Caki2 (cell line): ENCODE measurements at places on chromosomes 16 and 17. TPM values are rescaled to one million over a fixed set of nuclear protein-coding genes. Genes with fewer than 3 reads are reported as not detected.

Gene KREMEN2
- 18.2 and 32.8 TPM in 2 replicates for total RNA-seq

Gene ITGAL
- not detected in 2 replicates for total RNA-seq

GRCh38 chr17:40412880-40413279 lies 4.8 kb downstream of the TOP2A start:
- DNase-seq = no peak

- no peak for DNase-seq
These were observed 878 bp upstream of the RNF157 start for GRCh38 chr17:76241204-76241538.

- DNase-seq = no peak
These were observed 1.8 kb downstream of the ITGAX start for GRCh38 chr16:31356566-31357323.

DNA sequence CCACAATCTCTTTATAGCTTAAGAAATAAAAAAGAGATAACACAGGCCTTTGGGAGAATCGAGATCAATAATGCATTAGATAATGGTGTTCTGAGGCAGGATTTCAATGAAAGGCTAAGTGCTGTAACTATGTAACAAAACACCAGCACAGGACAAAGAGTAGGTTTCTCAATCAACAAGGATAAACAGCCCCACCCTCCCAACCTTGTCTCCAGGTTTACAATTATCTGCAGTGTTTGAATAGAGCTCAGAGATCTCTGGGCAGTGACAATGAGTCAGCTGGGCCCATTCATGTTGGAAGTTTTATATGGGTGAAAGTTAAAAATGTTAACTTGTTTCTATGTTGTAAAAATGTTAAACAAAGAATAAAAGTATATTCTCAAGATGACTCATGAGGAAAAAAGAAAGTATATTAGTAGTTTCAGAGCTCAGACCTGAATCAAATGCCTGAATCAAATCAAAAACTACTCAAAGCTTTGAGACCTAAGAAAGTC lies 17.0 kb upstream of the KRT20 start:
- DNase-seq = peak; percentile 91

DNA sequence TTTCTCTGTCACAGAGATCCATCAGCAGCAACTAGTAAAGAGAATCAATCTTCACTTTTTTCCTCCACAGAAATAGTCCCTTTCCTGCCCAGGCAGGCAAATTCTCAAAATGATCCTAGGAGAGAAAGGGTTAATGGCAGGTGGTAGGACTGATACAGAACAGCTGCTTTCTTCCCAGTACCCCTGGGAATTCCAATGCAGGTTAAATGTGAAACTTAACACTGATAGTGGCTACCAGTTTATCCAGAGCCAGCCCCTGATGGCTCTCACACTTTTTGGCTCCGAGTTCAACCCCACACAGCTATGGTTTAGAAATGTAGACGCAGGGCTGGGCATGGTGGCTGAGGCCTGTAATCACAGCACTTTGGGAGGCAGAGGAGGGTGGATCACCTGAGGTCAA lies 22.2 kb downstream of the MARVELD3 start:
- no peak for DNase-seq

DNA sequence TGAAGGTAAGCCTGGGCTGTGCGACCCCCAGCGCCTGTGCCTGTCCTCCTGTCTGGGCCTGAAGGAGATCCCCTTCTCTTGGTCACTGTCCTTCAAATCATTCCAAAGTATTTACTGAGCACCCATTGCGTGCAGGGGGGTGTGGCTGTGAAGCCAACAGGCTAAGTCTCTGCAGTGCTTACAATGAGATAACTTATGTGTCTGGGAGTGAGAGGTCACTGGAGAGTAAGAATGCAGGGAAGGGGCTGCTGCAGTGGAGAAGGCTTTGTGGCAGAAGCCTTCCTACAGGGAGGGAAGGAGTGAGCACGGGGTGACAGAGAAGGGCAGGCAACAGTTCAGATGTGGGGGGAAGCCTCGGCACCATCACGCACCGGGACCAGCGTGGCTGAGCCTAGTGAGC lies 11.2 kb upstream of the SMIM5 start:
- no peak for DNase-seq

Gene HOXB9
- 0.84 and 2.1 TPM in 2 replicates for total RNA-seq

GRCh38 chr17:57906910-57907309 lies 48.3 kb downstream of the CUEDC1 start:
- DNase-seq = peak; percentile 45
